ENCODE measurements at places on chromosomes 4 and X.

- DNase-seq = no peak
Observed at GRCh38 chr4:55611358-55612059, 19.5 kb upstream of the PDCL2 start.

DNA sequence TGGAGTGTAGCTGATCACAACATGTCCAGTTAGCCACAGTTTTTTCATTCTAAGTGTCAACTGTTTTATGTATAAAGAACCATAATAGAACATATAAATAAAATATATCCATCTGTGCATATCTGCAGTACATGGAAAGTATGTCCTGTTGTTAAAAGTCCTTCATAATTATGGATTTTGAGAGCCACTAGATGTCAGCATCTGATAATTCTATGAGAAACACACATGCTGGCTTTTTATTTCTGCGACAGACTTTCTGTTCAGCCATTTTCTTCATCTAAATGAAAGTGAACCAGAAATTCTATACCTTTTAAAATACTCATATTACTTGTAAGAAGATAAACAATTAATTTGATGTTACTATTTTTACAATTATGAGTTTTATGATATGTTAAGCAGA, 251.5 kb downstream of the GPM6A start:
- no peak for DNase-seq

- DNase-seq = peak; percentile 20
Observed at GRCh38 chr4:71338846-71339593, at the start of gene SLC4A4. TSS of gene SLC4A4 (plus strand) at chr4:71339020.

DNA sequence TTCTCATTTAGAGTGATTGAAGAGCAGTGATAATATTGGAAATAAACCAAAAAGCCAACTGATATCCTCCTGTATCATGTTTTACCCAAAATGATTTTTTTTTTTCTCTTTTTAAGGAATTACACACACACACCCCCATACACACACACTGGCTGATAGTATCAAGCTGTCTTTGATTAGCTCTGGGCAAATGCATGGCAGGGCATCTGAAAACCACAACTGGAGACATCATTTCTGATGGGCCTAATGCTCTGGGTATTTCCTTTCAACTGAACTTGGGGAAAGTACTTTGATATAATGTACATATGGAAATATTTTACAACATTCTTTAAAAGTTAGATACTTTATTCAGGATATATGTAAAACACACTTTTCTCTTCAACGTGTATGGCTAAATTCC, 14.2 kb upstream of the OSTC start:
- no peak for DNase-seq

GRCh38 chrX:107348051-107348450, 101.4 kb upstream of the FRMPD3 start:
- no peak for DNase-seq

DNA sequence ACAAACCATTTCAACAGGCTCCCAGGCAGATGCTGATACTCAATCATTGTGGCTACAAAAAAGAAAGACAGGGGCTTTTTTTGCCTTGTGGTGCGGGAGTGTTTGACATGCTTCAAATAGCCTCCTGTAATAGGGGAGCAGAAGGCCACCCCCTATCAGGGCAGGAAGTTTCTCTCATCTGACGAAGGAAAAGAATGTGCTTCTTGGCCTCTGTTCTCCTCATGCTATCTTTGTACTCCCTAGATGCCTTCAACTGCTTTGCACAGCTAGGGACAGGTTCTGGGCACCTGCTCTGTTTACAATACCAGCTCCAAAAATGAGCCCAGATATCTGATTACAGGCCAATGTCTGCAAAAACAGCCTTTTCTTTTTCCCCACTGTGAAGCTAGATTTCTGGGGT, 391.1 kb downstream of the STIM2 start:
- no peak for DNase-seq

- no peak for DNase-seq
Observed at GRCh38 chr4:105808750-105809041, 86.6 kb upstream of the NPNT start.

DNA sequence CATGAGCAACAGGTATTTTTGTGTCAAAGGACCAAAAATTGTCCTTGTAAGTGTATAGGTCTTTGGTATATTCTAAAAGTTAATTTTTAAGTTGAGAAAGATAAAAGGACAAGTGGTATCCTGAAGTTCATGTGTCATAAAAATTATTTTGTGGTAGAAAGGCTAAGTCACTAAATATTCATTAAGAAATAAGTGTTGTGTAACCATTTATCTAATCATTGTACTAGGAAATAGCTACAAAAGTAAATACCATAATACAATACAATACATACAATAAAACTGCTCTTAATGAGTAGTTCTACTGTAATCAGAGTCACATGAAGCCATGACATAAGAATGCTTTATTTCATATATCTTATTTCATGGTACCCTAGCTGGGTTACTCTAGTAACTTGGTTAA, 82.5 kb upstream of the ATOH1 start:
- DNase-seq = no peak

GRCh38 chr4:1245481-1246051, 3.4 kb downstream of the CTBP1 start:
- no peak for DNase-seq

- no peak for DNase-seq
Observed at GRCh38 chr4:58740897-58741296, 1630.7 kb upstream of the IGFBP7 start.

DNA sequence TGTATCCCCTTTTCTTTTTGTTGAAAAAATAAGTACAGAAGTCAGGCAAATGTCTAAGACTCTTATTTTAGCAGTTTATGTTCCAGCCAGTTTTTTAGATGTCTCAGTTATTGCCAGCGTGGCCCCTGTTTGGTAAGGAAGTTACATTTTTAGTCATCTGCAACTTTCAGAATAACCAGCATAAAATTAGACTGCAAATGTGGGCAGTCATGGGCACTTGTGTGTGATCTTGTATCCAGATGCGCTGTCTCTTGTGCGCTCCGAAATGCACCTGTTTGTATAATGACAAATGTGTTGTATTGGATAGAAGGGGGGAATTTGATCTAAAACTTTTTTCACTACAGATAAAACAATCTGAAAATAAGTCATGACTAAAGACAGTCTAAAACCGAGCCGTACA, 44.3 kb upstream of the CLCN4 start:
- no peak for DNase-seq

- no peak for DNase-seq
Observed at GRCh38 chrX:134636851-134637250, 21.4 kb downstream of the PLAC1 start.

GRCh38 chr4:8144359-8144758, 14.3 kb downstream of the ABLIM2 start:
- DNase-seq = no peak

DNA sequence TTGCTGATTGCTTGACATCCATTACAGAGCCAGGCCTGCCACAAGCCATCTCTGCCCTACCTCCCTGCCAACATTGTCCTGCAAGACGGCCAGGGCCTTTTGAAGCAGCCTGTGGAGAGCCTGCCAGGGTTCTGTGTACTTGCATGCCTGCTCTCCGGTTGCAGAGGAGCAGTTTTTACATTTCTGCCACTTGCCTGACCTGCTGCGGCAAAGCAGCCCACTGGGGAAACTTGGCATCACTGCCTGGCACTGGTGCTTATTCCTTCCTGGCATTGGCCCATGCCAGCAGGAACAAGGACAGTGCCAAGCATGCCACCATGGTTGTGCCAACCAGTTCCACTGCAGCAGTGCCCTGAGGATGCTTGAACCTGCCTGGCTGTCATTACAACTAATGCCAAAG, 167.1 kb downstream of the NHS start:
- no peak for DNase-seq

- no peak for DNase-seq
Observed at GRCh38 chr4:151993521-151993920, 232.7 kb upstream of the GATB start.

- DNase-seq = no peak
Observed at GRCh38 chrX:103780336-103781061, 3.9 kb downstream of the PLP1 start.

DNA sequence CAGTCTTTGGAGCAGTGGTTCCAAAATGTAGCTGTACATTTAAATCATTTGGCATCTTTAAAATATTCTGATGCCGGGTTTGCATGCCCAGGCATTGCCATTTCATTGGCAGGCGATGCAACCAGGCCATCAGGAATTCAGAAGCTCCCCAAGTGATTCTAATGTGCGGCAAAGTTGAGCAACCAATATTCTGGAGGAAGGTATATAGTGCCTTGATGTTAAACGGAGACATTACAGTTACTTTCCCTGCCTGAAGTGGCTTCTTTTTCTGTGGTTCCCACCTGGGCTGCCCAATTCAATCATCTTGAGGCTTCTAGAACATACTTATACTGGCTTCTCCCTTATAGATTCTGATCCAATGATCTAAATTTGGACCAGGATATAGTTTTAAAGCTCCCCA, 68.7 kb upstream of the PGM2 start:
- DNase-seq = no peak

DNA sequence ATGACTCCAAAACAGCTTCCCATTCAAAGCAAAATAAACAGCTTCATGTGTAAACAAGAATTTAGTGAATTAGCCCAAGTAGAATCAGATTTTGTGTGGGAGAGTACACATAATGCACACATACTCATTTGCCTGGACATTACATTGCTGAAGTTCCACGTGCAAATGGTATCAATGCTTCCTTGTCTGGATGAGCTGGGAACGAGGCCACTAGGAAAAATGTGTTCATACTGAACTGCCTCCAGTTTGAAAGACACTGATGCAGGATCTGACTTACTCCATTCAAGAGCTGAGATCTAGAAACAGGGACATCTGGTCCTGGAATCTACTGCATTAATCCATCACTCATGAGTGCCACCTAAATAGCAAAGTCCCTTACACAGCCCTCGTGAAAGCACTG, 228.0 kb downstream of the APBB2 start:
- DNase-seq = no peak

- DNase-seq = no peak
Observed at GRCh38 chrX:17495052-17495451, 120.1 kb downstream of the NHS start.

DNA sequence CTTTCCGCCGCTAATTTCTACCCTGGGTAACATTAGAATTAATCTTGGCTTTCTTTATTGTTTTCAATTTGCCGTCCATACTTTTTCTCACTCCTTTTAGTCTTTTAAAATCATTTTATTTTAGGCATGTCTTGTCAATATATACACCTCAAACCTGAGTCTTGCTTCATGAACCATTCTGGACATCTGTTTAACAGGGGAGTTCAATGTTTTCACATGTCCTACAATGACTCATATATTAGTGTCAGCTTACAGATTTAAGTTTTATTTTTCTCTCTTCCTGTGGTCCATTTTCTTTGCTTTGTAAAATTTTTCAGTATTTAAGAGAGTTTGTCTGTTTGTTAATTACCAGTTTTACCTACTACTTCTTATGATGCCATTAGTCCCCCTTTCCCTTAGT, 89.5 kb downstream of the LCORL start:
- DNase-seq = no peak

GRCh38 chrX:45447331-45447730, 246.7 kb upstream of the DIPK2B start:
- DNase-seq = peak; percentile 32

- peak; percentile 80 for DNase-seq
Observed at GRCh38 chr4:107913283-107913899, 18.0 kb upstream of the CYP2U1 start.

GRCh38 chr4:165602621-165603020, 223.8 kb downstream of the CPE start:
- no peak for DNase-seq

DNA sequence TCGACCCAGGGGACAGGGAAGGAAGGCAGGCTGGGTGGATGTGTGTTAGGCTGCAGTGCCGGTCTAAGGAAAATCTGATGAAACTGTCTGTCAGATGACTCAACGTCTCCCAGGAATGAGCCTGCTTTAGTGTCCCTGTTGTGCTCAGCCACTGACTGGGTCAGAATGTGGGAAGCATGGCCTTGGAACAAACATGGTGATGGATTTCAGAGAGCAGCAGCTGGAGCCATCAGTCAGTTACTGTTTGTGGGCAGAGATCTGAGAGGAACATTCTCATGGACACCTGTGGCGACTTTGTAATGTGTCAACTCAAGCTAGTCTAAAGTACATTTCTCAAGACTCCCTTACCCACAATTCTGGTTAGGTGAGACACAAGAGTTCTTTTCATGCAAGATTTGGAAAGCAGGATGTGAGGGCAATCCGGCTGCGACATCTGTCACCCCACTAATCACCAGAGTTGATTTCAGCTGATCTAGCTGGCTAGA, 63.2 kb downstream of the ANAPC10 start:
- no peak for DNase-seq

Data from suppressor macrophage treated with lipopolysaccharide for 1 hour (primary cell).